ENCODE measurements at places on chromosomes 3 and 15. TPM values are rescaled to one million over a fixed set of nuclear protein-coding genes. Genes with fewer than 3 reads are reported as not detected.

SLC24A5 gene
- total RNA-seq, result not detected

C3orf49 gene
- total RNA-seq, result not detected

GRAMD1C gene
- total RNA-seq, result 0.61 TPM

AMIGO3 gene
- not detected for total RNA-seq

SI gene
- total RNA-seq, result not detected

VIPR1 gene
- total RNA-seq, result 9.0 TPM

OIP5 gene
- 13.5 TPM for total RNA-seq

LRRC15 gene
- total RNA-seq, result not detected

SMC4 gene
- total RNA-seq, result 154 TPM

FGF12 gene
- not detected for total RNA-seq
